ENCODE measurements at places on chromosomes 12 and 14.
A peak's percentile ranks its signal among the peaks of the same experiment; 100 is the strongest.

GRCh38 chr14:103019826-103020225, 37.5 kb downstream of the CDC42BPB start:
- DNase-seq, result no peak

DNA sequence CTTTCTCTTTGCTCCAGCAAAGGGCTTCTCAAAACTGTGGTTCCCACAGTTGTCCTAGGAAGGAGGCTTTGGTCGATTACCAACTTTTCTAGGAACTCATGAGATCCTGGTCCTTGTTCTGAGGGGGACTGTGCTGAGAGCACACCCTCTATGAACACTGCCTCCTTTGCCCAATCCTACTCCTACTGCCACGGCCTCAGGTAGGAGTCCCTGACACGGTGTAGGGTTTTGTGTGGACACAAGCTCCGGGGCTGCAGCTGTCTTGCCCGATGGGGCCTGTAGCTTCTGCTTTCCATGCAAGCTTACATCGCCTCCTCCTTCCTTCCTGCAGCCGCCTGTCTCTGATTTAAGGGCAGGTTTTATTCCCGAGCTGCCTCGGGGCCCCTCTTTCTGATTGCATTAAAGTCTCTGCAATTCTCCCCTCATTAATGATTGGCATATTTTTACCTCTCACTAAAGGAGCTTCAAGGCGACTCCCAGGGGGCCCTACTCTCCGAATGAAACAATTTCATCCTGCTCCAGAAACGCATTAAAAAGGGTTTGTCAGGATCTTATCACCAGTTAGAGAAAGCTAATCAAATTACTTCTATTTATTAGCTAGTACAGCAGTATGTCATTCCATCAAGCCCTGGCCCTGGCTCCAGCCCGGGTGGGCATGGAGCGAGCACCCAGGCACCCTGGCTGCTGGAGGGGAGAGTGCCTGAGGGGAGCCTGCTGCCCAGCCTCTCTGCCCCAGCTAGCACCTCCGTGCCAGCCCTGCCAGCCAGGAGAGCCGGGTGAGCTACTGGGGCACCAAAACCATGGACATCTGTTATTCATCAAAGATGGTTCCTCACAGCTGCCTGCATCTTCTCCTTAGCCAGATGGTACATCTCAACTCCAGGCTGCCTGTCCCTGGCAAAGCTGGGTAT, 38.0 kb upstream of the ESRRB start:
- no peak for DNase-seq

DNA sequence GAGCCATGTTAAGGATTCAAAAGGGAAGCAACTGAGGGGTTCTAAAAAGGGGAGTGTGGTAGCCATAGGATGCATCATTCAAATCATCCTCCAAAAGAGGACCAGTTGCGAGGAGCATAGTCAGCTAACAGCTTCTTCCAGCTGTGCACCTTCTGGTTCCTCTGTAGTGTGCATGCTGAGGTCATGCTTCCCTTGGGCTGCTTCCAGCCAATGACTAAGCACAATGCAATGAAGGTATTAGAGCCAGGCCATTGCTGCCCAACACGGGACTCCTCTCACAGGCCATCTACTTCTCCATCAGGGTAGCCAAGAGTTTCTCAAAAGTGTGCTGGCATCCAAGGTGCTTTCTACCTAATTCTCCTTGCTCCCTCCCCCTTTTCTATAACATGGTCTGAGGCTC, 69.2 kb upstream of the ARID2 start:
- DNase-seq, result no peak

DNA sequence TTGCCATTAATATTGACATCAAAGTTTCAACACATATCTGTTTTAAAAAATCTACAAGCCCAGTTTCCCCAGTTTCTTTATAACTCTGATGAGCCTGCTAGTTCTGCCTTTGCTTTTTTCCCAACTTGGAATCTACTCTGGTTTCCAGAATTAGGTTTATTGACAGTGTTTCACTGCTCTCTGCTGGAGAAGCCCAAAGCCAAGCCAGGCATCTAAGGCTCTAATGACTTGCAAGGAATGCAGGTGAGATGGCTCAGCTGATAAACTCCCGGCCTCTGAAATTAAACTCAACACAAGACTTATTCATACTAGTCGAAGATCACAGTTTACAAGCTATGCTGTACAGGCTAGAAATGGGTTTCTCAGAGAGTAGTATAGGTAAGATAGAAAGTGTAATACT, 54.3 kb downstream of the HMGA2 start:
- DNase-seq, result peak; percentile 33

DNA sequence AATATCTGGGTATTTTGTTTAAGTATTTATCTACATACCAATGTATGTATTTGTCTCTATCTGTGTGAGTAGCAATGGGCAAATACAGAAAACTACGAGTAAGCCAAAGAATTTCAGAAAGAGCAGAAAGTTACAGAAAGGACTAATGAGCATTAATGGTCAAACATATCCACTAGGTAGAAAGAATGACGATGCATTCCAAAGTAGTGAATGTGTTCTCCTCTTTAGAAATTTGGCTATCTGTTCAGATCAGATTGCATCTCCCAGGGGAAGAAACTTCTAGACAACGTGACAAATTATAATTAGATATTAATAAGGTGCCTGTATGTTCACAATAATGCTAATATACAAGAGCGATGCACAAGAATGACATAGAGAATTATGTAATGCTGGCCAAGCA, 194.5 kb upstream of the GZMB start:
- DNase-seq, result no peak

GRCh38 chr14:68841016-68841809, 48.3 kb upstream of the ZFP36L1 start:
- no peak for DNase-seq

GRCh38 chr14:36241183-36241582, 64.7 kb upstream of the PTCSC3 start:
- no peak for DNase-seq

- DNase-seq, result no peak
These were observed 14.2 kb upstream of the PPP1R12A start for GRCh38 chr12:79949098-79949497.

DNA sequence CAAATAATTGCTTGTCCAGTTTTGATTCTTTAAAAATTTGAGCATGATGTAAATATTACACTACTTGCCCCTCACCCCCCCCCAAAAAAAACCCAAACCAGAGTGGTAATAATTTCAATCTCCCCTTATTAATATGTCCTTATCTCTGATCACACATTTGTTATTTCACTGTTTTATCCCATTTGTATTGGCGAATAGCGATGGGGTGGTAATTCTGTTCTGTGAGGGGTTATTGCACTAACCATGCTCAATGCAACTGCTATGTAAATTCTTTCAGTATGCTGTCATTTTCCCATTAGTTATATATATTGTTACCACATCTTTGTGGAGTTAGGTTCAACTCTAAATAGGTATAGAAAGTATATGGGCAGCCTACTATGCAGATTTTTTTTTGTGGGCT, 1.1 kb downstream of the RIMKLB start:
- DNase-seq, result no peak

DNA sequence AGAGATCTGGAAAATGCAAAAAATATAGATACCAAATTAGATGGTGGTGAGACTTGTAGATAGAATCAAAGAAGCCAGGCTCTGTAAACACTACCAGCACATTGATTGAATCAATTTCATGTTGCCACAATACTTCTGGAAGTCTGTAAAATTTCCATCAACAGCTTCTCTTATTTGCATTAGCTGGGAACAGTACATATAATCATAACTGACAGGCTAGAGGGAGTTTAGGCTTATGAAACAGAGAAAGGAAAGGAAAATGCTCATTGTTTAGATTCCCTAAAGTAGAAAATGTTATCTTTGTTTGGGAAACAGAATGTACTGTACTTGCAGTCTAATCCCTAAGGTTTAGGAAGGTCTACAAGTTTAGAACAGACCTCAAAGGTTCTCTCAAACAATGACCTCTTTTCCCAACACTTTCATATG, 335.2 kb downstream of the CEP128 start:
- no peak for DNase-seq

- no peak for DNase-seq
These were observed 277.4 kb upstream of the SOX5 start for GRCh38 chr12:24226745-24227350.

DNA sequence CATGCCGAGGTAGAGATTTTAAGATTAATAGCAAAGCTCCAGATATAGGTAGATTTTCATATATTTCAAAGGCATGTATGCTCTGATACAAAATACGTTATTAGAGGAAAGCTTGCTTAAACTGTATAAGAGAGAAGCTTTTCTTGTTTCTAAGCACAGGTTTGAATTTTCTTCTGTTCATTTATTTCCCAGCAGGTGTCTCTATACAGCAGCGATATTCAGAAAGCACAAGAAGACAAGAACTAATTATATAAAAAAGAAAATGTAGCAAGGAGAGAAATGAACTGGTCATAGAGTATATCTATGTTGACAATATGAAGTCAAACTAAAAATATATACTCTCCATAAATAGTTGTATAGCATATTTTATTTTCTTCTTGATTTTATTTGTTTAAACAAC, 307.4 kb upstream of the NOVA1 start:
- no peak for DNase-seq

- DNase-seq, result no peak
These were observed 7.4 kb downstream of the SERPINA12 start for GRCh38 chr14:94501588-94502516.

DNA sequence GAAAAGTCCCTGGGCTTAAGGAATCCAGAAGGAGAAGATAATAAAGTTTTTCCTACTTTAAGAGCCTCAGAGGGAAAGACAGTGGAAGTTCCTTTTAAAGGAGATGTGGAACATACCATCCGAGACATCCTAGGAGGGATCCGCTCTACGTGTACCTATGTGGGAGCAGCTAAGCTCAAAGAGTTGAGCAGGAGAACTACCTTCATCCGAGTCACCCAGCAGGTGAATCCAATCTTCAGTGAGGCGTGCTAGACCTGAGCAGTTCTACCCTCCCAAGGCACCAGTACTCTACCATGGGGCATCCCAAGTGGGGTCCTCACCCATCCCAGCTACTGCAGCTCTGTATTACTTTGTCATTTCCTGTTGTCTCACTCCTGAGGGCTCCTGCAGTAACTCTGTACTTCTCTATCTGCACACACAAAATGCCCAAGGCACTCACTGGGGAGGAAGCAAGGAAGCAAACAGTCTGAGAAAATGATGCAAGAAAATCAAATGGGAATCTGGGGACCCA, 3.8 kb downstream of the TINF2 start:
- DNase-seq, result no peak

GRCh38 chr12:26499979-26500640, 304.7 kb downstream of the SSPN start:
- no peak for DNase-seq

DNA sequence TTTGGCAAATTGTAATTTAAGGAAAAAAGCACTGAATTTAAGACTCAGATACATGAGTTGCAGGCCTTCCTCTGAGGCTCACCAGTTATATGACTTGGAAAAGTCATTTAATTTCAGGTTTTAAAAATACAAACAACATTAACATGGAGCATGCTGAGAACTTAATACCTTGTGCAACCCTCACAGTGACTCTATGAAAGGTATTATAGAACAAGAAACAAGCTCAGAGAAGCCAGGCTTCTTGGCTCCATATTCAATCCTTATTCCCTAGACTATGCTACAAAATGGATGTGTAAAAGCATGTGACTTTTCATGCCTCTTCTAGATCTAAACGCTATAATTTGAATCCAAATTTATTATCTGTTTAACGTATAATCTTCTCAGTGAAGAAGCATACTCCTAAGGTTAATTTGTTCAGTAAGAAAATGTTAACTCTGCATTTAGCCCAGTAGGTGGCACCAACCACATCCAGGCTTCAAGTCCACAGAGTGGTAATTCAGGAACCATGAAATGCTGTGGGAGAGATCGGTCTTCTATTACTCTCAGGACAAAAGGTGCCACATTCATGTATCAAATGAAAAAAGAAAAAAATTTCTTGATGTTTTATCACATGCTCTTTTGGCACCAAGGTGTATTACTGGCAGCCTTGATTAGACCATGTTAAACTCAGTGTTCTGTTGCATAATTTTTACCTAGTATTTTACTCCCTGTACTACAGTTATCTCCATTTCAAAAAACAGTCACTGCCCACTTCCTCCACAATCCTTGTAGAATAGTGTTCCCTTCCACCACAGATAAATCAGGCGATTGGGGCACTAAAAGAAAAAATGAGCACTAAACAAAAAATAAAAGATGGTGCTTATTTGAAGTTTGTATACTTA, 9.3 kb downstream of the CCDC196 start:
- peak; percentile 16 for DNase-seq

- DNase-seq, result no peak
These were observed 39.1 kb downstream of the CCDC85C start for GRCh38 chr14:99564926-99565259.

GRCh38 chr14:83899706-83900105, 1630.2 kb upstream of the FLRT2 start:
- no peak for DNase-seq

DNA sequence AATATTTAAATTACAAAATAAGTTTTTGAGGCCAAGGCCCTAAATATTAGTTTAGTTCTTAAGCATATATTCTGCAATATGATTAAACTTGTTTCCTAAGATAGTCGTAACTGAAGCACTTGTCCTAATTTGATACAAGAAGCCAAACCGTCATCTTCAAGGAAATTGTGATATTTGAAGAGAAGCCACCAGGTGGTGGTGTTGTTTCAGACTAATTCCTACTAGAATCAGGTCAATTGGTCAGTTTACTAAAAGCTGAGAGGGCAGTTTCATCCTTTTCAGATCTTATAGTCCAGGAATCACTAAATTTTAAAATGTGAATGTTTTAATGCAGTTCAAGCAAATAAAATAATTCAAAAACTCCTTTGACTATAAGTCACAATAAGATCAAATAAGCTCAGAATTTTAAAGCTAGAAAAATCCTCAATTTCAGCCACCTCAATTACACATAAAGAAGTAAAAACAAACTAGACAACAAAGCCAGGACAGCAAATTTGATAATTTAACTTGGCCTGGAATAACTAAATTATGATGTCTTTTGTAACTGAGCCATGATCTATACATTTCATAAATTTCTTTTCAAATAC, 7.1 kb upstream of the ARL1 start:
- peak; percentile 43 for DNase-seq

DNA sequence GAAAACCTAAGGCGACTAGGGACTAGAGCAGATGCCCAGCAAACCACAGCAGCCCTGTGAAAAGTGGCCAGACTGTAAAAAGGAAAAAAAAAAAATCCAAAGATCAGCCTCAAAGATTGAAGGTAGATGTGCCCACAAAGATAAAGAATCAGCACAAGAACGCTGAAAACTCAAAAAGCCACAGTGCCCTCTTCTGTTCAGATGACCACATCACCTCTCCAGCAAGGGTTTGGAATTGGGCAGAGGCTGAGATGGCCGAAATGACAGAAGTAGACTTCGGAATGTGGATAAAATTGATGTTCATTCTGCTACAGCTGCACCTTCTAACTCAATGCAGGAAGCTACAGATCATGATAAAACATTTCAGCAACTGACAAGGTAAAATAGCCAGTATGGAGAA, 154.4 kb downstream of the GPHN start:
- peak; percentile 1 for DNase-seq

DNA sequence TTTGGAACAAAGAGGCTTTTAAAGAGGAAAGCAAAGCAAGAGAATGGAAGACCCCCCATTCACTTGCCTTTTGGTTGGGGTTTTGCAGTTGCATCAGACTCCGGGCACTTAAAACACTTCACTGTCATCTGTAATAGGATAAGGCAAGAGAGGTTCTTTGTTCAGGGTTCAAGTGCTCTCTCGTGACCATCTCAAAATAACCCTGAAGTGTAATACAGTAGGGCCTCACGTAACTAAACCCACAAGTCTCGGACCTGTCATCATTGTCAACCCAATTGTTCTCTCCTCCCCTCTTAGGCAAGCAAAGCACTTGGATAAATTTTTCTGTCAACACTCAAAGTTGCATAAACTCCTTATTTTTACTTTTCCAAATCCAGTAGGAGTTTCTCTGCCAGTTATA, 26.9 kb upstream of the MYBPC1 start:
- no peak for DNase-seq

- no peak for DNase-seq
These were observed 268.6 kb downstream of the SLC6A15 start for GRCh38 chr12:84643993-84644392.
